Stimulated activated CD4-positive, alpha-beta T cell treated with anti-CD3 and anti-CD28 coated beads, Interleukin-4, amount 100 ng/mL, for 1 hour (primary cell): ENCODE measurements at places on chromosomes 7 and 10.

DNA sequence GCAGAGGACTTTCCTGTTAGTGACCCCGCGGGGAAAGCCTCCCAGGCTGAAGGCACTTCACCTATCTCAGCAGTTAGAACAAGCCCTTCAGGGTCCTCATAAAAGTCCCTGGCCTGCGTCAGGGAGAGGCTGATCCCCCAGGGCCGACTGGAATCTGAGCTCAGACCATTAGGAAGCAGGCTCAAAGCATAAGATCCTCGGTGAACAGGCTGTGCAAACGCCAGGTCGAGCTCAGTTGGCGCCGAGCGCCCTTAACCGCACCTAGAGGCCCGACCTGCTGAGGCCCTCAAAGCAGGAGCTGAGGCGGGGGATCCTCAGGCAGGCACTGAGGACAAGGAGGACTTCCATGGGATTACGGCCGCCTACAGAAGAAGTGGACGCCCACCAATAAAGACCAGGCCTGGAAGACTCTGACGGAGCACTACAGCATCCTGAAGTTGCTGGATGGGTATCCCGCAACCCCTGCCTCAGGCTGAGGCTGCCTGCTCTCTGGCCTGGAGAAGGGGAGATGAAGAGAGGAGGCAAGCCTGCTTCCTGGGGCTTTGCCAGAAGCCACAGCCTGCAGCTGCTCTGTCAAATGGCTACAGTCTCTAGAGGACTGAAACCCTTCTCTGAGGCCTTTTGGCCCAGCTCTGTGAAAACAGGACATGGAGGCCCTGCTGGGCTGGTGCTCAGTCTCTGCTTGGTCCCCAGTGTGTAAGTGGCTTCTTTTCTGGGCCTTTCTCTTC, 29.9 kb downstream of the LIPJ start:
- no peak for DNase-seq

- no peak for DNase-seq
These were observed 41.1 kb downstream of the GLRX3 start for GRCh38 chr10:130177250-130177649.

GRCh38 chr7:74480861-74481417, 27.2 kb downstream of the GTF2IRD1 start:
- DNase-seq = no peak

DNA sequence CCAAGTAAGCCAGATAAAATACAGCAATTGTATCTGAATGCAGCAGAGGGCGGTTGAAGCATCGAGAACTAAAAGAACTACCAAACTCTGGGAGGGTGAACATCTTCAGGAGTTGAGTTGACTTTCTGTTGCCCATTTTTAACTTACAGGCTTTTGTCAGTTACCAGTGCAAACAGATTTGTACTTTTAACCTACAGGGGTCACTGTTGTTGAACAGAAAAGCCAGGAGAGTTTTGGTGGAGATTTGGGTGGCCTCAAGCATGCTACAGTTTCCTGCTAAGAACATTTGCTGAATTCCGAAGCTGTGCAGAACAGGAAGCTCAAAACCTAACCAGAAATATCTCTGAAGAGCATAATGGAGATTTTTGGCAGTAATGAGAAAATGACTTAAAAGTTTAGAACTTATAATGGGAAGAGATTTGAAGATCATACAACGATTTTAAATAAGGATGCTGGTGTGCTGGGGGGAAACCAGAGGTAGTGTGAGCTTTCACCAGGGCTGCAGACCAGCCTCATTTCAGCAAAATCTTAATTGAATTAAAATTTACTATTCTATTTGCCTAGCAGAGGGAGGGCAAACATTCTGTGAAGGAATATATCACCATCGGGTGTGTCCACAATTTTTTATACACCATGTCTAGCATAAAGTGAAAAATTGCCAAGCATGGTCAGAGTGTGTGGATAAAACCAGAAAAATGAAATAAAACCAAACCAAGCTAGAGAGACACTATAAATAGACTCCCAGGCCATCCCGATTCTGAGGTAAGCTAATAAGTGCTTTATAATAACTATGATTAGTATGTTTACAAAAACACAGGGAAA, 208.6 kb upstream of the CCDC6 start:
- no peak for DNase-seq

DNA sequence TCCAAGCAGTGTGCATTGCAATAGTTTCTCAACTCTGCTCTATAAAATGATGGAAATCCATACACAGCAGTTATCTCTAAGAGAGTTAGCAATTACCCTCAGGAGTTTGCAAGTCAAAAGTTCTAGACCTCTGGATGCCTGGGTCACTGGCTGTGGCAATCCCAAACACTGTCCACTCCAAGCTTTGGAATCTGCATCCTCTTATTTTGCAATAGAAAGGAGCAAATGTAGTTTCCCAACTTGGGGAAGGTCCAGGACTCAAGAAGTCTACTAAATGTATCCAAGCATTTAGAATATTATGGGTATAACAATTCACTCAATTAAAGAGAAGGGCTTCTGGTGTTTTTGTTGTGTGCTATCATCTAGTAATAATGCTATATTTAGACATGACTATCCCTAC, 131.3 kb upstream of the NRP1 start:
- DNase-seq = no peak

- no peak for DNase-seq
These were observed 38.6 kb upstream of the WASL start for GRCh38 chr7:123787220-123788007.

DNA sequence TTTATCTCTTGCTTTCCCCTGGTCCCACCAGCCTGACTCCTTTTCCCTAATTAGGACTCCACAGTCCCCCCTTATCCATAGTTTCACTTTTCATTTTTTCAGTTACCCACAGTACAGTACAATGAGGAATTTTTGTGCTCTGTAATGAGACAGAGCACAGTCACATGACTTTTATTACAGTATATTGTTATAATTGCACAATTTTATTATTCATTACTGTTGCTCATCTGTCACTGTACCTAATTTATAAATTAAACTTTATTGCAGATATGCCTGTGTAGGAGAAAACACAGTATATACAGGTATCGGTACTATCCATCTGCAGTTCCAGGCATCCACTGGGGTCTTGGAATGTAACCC, 125.4 kb downstream of the KCNMA1 start:
- no peak for DNase-seq

DNA sequence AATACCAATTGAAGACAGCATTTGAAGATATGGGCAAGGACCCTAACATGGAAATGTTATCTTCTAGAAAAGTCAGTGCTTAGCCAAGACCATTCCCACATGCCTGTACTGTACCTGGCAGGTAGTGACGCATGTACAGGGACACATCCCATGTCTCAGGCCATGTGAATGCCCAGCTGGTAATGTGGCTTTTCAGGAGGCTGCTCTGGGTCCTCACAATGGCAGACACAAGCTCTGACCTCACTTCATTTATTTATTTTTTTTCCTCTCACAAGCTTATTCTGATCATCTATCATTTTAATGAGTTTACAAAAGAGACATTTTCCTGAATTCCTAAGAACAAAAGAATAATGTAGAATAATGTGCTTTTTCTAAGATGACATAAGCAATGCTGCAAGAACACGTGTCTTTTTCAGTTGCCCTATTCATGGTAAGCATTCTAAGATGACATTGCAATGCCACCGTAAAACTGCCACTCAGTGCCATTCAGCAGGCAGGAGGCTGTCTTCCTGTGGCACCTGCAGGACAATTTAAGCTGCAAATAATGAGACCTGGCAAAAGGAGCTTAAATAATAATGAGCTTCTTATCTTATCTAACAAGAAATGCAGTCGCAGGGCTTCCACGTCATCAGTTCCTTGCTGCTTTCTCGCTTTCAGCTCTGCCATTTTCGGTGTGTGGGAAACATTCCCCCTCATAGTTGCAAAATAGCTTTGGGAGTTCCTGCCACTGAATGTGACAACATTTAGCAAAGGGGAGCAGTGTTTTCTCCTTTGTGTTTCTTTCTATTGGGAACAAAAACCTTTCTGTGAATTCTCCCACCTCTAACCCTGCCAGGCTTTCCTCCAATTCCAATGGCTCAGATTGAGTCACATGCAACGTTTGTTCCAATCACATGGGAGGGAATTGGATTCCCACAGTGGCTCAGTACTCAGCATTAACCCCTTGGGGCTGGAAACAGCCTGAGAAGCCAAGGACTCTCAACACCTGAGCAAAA, 113.0 kb downstream of the SEC23IP start:
- no peak for DNase-seq

DNA sequence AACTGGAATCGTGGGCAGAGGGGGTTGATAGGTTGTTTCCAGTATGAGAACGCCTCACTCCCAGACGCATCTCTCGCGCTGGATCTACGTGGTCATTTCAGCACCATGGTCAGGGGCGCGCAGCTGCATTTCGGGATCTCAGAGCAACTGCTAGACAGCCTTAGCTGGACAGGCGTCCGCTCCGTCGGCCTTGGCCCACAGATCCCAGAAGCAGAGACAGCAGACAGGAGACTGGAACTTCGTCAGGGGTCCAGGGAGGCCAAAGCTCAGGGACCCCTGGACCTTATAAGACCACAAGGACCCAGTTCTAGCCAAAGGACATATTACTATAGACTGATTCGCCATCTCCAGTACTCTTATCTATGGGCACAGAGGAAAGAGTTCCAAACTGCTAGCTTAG, 5.3 kb downstream of the NEUROG3 start:
- DNase-seq = peak; percentile 26

DNA sequence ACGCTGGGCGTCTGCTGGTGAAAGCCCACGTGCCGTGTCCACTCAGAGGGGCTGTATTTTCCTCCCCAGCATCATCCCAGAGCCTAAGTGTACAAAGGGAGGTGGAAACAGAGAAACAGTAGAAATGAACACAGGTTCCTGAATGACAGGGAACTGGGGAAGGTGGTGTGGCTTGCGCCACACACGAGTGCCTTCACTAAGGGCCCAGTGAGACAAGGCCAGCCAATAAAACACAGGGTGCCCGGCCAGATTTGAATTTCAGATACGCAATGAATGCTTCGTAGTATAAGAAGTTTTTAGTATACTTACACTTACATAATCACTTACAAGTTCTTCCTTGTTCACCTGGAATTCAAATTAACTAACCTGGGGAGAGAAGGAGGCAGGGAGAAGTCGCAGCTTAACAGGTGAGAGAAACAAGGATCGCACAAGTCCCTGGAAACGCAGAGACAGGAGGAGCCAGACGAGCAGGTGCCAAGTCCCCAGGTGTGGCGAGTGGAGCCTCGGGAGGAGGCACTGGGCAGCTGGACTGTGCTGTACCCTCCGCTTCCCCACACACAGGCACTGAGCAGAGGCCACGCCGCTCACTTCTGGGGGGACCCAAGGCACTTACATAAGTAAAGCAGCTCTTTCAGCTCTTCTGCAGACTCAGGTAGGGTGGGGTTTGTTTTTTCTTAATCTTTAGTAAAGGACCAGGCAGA, 105.2 kb upstream of the MGMT start:
- DNase-seq = no peak

GRCh38 chr7:142689439-142690120, 59.7 kb upstream of the PRSS1 start:
- no peak for DNase-seq

DNA sequence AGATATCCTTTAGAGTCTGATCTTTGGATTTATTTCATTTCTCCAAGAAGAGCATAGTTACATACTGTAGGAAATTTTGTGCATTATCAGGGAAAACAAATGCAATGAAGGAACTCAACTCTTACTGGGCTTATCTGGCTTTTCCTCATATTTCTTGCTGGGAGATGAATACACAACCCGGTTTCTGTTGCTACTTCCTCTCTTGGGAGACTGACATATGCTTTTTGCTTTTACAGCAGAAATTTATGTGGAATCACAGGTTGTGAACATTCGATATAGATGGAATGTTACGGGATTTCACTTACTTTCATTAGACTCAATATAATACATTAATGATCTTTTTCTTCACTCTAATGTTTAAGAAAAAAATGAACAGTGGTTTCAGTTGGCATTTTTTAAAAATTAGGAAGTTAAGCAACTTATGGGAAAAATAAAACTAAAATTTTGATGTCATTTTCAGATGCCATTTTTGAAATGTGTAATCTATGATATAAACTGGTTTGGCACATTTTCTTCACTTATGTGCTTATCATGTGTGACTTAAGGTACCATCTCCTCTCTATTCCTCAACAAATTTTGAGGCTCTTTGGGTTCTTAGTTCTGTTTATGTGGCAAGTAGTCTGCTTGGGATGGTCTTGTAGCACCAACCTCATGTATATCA, 7.1 kb downstream of the SND1 start:
- DNase-seq = no peak

- no peak for DNase-seq
These were observed 248.9 kb downstream of the ABCA13 start for GRCh38 chr7:48420206-48420605.

DNA sequence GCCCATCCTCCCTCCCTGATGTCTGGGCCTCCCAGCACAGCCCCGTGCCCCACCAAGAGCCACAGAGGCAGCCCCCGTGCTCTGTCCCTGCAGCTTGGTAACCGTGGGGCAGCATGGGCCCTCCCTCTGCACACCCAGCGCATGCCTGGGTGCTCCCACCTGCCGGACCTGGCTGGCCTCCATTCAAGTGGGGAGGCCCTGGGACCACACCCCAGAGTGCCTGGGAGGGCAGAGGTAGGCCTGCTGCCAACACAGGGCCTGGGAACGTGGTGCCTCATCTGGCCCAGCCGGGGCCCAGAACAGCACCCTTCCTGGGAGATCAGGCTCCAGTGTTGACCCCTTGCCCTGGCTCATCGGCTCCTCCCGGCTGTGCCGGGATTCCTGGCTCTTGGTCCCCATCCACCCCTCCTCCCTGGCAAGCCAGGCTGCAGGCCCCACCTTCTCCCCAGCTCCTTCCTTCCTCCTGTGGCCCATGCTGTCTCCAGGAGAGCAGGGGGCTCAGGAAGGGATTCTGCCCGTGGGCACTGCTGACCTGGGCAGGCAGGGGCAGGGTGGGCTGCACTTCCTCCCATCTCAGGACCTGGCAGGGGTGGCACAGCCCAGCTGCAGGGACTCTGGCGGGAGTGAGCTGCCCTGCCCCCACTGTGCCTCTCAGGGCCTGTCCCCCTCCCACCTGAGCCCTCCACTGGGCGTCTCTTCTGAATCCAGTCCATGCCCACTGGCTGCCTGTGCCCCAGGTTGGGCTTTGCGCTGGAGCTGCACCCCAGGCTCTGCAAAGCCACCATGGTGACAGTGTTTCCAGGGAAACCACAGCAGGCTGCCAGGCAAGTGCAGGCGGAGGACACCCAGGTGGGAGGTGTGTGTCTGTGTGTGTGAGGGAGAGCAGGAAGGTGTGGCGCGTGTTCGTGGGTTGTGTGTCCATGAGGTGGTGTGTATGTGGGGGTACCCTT, 32.6 kb downstream of the PWWP2B start:
- no peak for DNase-seq

GRCh38 chr10:16890691-16891090, 73.5 kb upstream of the RSU1 start:
- no peak for DNase-seq

GRCh38 chr10:84401854-84402611, 73.6 kb downstream of the CCSER2 start:
- no peak for DNase-seq

- no peak for DNase-seq
These were observed 362.7 kb downstream of the GLRX3 start for GRCh38 chr10:130498934-130499333.
